ENCODE measurements at places on chromosomes 2 and 18.

DNA sequence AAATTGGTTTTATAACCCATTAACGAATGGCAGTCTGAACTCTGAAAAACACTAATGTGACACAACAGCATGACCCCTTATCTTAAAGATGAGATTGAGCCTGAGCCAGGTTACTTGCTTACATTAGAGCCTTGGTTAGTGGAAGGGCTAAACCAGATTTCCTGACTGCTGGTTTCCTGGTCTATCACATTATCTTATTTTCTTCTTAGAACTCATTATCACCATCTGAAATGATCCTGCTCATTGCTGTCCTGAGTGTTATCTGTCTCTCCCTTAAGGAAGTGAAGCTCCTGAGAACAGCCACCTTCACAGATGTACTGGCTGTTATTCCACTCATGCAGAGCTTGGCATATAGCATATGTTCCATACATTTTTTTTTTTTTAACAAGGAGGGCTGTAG is 9.0 kb upstream of the NRP2 start:
- DNase-seq = no peak

GRCh38 chr2:174844295-174844708 is 80.0 kb upstream of the CHRNA1 start:
- no peak for DNase-seq

DNA sequence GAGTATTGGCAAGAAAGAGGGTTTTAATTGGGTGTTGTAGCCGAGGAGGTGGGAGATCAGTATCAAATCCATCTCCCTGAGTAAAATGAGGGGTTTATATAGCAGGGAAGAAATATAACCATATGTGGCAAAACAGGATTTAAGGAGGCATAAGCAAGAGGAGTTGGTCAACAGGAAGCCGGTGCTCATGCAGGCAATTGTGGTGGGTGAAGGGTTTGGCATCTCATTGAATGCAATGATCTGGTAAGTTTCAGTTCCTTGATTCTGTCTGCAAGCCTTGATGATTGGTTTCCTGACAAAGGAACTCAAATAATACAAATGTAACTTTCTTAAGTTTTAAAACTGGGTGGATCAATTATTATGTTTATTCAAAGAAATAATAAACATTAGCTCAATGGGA is 564.4 kb upstream of the LINC00305 start:
- no peak for DNase-seq

GRCh38 chr2:229109195-229109594 is 161.9 kb downstream of the PID1 start:
- no peak for DNase-seq

GRCh38 chr18:6543330-6543908 is 128.7 kb upstream of the L3MBTL4 start:
- DNase-seq = peak; percentile 8

GRCh38 chr2:165563468-165564225 is 94.1 kb downstream of the CSRNP3 start:
- peak; percentile 9 for DNase-seq

DNA sequence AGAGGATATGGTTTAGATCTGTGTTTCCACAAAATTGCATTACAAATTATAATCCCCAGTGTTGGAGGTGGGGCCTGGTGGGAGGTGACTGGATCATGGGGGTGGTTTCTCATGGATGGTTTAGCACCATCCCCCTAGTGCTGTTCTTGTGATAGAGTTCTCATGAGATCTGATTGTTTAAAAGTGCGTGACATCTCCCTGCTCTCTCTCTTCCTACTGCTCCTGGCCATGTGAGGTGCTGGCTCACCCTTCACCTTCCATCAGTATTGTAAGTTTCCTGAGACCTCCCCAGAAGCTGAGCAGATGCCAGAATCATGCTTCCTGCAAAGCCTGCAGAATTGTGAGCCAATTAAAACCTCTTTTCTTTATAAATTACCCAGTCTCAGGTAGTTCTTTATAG is 33.1 kb downstream of the LHCGR start:
- DNase-seq = no peak

- DNase-seq = no peak
These were observed 202.1 kb upstream of the KYNU start for GRCh38 chr2:142675398-142675797.

DNA sequence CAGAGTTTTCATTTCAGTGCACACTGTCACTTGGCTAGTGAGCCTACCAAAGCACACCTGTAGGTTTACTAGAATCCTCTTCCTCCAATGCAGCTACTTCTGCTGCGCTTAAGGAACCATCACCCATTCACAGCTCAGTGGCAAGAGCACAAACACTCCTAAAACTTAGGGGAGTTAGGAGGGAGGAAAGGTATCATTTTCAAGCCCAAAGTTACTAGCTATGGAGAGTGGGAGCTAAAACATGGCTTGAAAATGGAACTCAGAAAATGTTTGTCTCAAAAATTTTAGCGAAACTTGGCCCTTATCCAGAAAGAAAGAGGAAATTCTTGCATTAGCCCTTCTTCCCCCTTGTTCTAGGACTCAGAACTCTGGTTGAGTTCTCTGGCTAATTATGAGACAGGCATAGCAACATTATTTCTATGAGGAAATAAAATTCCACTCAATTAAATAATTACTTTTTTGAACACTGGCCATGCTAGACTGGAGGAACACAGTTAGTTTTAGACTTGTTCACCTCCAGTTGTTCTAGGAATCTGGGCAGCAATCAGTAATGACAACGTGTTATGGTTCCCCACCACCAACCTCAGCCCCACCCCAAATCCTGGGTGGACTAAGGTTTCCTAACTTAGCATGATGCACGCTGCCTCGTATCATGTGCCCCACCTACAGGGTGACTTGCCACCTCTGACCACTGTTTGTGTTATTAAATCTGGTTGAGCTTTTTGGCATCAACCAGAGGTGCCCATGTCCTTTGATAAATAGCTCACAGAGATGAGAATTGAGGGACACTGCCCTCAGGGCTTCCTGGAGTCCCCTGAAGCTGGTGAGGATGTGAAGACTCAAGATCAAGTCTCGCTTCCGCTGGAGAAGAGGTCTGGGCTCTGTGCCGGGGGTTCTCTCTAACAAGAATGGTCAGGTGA is 32.8 kb downstream of the LPIN2 start:
- DNase-seq = no peak

DNA sequence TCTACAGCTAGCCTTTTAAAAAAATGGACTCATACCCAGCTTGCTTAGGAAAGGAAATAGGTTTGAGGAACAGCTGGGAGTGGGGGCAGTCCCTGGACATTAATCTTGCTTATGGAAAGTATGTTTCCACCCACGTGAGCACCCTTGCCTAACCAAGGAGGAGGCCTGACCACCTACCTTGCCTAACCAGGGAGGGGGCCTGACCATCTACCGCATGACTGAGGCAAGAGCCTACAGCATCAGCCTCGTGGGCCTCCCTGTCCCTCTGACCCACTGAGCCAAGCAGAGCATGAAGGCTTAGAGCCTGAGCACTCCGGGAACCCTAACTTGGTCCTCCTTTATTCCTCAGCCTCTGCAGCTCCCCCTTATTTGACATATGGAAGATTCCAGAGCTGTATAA is 20.2 kb downstream of the PRKAG3 start:
- no peak for DNase-seq

DNA sequence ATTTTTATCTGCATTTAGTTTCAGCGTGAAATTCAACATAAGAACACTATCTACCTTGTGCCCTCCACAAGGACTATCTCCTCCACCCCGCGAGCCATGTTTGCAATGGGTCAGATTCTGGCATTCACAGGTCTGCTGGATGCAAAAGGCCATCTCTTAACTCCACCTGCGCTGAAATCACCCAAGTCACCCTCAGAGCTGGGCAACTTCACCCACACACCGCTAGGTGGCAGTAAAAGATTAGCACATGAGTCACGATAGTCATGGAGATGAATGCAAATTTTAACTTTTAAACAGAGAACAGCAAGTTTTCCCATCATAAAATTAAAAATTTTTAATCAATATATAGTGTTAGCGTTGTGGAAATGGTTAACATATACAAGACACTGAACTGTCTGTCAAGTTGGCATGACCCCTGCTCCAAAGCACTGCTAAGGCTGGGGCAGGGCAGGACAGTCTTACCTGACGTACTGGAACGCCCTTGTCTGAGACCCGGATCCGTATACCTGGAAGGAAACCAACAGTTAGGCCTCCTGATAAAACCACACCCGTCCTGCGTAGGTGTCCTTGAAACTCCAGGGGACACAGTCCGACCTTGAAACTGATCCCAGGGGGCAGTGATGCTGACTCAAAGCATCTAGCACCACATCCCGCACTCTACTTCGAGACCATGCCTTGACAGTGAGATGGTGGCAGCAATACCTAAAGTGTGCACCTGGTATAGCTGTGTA is 89.6 kb downstream of the UXS1 start:
- DNase-seq = peak; percentile 78

DNA sequence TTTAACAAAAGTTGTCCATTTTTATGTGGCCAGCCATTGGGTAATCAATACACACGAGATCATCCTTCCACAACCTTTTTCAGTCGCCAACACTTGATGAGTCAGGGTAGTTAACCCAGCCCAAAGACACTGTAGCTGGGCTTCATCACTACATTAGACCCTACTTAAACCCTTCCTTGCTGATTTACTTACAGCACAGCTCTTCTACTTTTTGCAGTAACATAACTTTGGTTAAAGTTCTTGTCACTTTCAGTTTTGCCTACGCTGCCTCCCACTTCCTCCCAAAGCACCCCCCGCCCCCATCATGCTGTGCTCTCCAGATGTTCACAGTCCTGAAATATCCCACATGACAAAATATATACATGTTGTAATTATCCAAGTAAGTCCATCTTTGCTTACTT is 103.6 kb downstream of the CDK15 start:
- DNase-seq = peak; percentile 3

- no peak for DNase-seq
These were observed 47.7 kb downstream of the ZNF516 start for GRCh38 chr18:76447258-76447890.

- no peak for DNase-seq
These were observed 25.5 kb upstream of the SLC1A4 start for GRCh38 chr2:64963719-64964118.

DNA sequence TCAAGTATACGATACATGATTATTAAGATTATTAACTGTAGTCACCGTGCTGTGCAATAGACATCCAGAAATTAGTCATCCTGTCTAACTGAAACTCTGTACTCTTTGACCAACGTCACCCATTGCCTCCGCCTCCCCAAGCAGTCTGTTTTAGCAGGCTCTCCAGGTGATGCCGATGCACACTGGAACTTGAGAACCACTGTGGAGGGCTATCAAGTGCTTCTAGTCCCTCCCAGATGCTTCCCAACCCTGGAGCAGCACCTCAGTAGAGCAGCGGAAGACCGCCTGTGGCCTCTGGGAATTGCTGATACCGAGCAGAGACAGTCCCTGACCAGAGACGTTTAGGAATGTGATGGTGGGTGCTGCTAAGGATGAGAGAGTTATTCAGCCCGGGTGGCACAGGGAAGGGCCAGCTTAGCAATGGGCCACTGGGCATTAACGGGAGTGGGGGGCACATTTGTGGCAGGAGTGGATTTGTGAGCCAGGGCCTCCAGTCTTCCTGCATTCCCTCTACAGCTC is 50.7 kb downstream of the LIPG start:
- peak; percentile 8 for DNase-seq

DNA sequence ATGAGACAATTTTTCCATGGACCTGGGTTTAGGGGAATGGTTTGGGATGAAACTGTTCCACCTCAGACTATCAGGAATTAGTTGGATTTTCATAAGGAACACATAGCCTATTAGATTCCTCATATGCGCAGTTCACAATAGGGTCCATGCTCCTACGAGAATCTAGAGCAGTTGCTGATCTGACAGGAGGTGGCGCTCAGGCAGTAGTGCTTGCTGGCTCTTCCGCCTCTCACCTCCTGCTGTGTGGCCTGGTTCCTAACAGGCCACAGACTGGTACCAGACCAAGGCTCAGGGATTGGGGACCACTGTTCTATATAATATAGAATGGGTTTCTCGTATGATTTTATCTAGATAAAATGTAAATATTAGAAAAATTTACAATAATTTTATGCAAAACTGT is 338.7 kb downstream of the CPS1 start:
- DNase-seq = no peak

- DNase-seq = no peak
These were observed 254.4 kb upstream of the HS6ST1 start for GRCh38 chr2:128573116-128573515.

DNA sequence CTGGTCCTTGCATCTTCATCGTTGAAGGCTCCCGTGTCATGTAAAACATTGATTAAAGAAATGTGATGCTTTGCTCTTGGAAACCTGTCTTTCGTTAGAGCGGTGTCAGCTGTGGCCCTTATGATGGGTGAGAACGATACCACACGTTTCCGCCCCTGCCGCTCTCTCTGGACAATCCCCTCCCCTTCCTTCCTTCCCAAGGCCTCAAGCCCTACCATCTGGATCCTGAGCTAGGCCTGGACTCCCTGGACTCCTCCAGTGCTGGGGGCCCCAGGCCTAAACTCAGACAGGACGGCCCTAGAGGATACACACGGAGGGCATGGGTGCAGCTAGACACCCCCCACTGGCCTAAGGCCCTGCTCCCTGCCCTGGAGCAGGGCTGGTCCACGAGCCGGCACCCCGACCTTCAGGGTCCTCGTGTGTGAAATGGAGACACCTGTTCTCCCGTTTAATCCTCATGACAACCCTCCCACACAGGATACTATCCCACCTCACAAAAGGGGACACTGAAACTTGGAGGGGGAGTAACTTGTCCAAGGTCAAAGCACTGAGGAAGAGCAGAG is 13.2 kb downstream of the BIN1 start:
- no peak for DNase-seq

DNA sequence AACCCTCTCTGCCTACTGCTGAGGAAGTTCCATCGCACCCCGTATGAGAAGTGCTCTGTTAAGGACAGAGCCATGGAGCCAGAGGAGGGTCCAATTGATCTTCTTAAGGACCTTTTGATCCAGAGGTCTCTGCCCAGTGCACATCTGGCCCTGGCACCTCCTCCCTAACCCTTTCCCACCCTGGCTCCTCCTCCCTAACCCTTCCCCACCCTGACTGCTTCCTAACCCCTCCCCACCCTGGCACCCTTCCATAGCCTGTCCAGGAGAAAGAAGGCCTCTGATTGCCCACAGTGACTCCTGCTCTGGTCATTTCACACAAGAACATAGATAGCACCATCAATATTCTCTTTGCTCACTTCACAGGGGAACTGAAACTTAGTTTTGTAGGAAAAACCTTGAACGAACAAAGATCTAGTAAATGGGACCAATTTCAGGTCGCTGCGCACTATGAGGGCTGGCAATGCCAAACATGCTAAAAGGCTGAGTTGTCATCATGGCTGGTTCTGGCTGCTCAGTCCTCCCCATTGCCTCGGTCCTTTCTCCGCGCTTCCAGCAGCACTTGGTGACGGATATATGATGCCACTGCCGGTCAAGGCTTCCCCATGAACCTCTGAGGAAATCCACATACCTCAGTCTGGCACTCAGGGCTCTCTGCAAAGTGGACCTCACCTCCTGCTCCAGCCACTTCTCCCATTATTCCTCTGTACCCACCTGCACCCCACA is 49.2 kb downstream of the PKDCC start:
- DNase-seq = no peak

All from activated CD4-positive, alpha-beta T cell treated with anti-CD3 and anti-CD28 coated beads, Interleukin-10, Interleukin-2, amounts not matched to agents 100 ng/mL and 50 ng/mL, durations not matched to agents 16 hours and 8 hours (primary cell).